ENCODE measurements at places on chromosomes 12 and 14.
A peak's percentile ranks its signal among the peaks of the same experiment; 100 is the strongest.

- no peak for DNase-seq
Measured at GRCh38 chr12:19489168-19489567, 49.9 kb downstream of the AEBP2 start.

DNA sequence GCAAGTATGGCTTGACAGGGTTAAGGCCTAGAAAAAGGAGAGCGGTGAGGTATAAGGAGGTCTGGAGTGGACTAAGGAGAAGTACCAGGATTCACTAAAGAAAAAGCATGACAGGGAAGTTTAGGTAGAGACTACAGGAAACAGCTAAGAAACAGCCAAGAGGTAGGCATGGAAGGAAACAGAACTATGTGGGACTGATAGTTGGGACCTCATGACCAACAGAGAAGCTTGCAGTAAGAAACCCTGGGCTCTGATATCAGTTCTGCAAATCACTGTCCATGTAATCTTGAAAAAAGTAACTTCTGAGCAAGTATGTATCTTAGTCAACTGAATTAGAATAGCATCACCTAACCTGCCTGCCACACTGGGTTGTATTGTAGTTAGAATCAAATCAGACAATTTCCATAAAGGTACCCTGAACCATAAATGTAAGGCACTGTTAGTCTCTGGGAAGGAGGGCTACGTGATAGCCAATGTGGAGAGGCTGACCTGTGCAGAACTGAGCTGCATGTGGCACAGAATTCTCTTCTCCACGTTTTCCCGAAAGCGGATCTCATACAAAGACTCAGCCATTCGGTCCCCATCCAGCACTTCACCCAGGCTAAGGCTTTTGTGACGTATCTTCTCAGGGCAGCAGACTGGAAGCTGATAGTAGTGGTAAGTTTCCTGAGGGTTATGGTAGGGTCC, 912 bp downstream of the TM9SF1 start:
- DNase-seq, result no peak

DNA sequence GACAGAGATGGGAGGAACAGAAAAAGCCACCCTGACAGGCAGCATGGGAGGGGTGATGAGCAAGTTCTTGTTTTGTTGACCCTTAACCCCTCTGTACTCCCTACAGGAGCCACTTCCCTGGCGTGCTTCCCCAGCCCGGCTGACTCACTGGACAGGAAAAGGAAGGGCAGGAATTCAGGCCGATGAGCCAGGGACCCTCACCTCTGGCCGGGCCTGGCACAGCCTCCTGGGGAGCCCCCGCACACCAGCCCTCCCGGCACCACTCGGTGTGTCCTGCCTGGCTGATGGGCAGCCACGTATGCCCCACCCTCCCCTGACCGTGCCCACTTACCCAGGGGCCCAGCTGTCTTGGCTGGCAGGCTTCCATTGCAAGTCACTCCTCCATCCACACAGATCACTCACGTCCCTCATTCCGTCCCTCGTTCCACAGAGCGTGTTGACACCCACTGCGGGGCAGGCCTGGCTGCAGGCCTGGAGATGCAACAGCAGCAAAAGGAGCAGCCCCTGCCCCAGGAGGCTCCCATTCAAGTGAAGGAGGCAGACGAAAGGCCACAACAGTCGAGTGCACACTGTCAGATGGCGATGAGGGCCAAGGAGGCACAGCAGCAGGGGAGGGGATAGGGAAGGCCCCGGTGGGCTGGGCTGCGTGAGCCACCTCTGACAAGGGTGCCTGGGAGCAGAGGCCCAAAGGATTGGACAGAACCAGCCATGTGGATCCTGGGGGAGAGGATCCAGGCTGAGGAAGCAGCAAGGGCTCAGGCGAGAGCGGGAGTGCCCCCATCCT, 19.7 kb upstream of the CD9 start:
- DNase-seq, result peak; percentile 49

DNA sequence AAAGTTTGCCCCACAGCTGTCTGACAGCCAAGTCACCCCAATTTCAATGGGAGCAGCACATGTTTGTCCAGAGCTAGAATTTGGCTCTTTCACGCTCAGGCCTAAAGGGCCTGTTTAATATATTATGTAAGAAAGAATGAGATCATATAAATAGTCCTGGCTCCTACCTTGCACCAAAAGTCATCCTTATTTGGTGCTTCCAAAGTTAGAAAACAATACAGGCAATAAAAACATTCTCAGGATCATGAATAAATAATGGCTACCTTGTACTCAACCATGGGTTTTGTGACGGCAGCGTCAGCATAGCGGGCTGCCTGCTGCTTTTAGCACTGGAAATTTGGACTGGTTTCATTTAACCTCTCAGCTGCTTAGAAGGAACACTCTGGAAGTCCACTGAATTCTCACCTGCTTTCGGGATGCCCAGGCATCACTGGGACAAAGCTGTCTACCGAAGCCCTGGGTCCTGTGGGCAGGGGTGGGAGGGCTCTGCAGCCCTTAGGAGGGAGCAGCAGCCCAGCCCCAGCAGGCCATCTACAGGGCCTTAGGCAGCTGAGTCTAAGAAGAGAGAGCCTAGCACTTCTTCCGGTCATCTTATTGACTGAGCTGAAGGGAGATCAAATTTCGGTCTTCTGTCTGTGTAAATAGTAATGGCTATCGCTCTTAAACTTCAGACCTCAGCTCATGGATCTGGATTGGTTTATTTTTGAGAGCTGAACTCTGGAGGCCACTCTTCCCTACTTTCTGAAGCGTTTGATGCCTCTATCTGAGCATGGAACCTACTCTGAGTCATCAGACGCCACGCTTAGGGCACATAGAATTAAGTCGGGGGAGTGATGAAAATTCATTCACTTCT, 106.5 kb downstream of the SAMD4A start:
- peak; percentile 51 for DNase-seq

DNA sequence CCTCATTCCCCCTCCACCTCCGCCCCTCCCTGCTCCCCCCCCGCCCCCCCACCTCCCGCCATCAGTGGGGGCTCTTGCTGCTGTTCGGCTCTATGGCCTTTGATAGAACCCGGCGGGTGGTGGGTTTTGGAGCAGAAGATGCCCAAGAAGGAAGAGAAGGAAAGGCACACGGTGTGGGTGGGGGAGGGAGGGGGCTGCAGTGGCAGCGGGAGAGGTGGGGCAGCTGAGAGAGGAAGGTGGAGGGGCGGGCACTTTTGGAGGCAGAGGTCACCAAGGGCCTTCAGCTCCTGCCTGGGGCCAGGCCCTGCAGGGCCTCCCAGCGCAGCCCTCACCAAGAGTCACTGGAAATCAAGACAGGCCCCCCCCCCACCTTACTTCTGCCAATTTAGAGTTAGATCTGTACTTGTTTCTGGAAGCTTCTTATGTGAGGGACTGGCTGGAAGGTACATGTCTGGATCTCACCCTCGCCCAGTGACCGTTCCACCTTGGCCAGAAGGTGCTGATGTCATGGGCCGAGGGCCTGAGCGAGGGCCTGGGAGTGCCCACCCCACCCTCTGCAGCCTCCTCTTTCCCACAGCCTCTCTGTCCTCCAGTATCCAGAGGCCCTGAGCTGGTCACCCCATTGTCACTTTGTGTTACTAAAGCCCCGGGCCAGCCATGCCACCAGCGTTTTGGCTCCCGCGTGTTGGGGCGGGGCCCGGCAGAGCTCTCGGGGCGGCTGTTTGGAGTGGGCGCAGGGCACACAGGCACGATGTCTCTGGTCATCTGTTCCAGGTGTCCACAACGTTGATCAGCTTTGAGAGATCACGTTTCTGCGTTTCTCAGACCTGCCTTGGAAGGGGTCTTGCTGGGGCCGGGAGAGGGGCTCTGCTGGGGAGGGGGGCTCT, 153.9 kb downstream of the KIF26A start:
- DNase-seq, result no peak

DNA sequence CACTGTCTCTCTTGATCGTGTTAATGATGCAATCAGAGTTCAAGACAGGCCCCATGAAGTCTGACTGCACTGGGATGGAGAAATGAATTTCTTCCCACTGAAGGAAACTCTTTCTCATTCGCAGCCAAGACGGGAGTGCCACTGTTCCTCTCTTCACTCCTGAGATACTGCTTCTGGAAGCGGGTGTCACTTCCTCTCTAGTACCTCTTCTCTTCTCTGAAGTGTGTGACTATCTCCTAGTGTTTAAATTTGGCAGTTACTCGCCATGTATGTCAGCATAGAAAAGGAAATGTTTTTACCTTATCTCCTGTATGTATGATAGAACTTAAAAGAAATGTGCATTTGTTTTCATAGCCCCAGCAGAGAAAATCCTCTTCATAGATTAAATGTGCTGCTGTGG, 215.2 kb downstream of the ANO6 start:
- DNase-seq, result no peak

GRCh38 chr12:29053567-29053966, 95.5 kb upstream of the FAR2 start:
- no peak for DNase-seq

DNA sequence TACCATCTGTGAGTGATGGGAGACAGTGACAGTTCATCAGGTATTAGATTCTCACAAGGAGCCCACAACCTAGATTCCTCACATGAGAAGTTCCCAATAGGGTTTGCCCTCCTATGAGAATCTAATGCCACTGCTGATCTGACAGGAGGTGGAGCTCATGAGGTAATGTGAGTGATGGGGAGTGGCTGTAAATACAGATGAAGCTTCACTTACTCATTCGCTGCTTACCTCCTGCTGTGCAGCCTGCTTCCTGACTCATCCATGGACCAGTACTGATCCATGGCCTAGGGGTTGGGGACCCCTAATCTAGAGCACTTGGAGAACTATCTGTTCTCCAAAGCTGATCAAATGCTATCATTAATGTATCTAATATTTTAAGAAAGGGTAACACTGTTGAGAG, 17.7 kb downstream of the CLEC2D start:
- peak; percentile 70 for DNase-seq

DNA sequence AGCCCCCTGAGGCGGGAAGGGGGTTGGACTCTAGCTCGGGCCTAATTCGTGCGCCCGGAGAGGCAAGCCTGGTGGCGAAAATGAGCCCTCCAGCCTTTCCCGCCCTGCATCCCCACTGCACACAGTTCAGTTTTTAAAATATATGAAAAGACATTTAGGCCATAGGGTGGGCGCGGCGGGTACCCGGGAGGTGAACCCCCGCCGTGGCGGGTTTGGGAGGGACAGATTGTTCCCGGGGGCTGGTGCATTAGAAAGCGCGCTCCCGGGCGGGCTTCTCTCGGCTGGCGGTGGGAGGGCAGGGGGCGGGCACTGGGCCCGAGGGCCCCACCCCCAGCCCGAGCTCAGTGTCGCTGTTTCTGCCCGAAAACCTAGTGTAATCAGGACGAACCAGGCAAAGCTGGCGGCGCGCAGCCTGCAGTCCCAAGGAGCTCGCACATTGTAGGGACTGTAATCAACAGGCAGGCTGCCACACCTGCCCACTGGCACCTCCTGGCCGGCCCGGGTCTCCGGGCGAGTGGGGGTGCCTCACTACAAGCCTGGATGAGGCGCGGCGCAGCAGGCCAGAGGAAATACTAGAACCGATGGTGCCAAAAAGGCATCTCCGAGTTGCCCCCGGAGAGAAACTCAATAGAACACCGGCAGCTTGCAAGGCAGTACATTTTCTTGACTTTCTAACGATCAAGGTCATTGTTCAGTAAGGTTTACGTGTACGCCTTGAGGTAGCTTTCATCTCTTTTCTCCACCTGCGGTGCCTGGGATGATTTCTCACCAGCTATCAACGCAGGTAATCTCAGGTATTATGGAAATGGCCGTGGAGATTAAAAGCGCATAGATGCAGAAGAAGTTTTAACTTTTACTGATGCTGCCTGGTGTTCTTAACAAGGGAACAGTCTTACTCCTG, 764 bp upstream of the SPTB start:
- no peak for DNase-seq

- peak; percentile 15 for DNase-seq
Measured at GRCh38 chr14:81363746-81364378, 36.3 kb downstream of the STON2 start.

GRCh38 chr12:111624540-111624939, 25.4 kb upstream of the ATXN2 start:
- no peak for DNase-seq

All from fibroblast of skin of right biceps (primary cell).